ENCODE measurements at places on chromosomes 4 and X.

DNA sequence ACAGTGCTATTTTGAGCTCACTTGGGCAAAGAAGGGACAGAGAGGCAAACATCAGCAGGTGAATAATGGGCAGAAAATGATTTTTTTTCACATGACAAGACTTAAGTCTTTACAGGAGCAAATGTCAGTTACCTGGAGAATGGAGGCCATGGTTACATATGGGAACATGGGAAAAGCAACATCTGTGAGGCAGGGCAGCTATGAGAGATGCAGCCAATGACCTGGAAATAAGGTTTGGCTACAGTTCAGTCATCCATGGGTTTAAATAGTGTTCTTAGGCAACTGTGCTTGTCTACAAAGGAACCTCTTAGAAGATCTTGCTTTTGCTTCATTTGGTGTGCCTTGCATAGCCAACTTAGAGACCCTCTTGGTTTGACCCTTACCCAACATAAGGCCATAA is 490.2 kb upstream of the LCORL start:
- no peak for DNase-seq

GRCh38 chr4:1453731-1454130 is 47.5 kb upstream of the NKX1-1 start:
- no peak for DNase-seq

DNA sequence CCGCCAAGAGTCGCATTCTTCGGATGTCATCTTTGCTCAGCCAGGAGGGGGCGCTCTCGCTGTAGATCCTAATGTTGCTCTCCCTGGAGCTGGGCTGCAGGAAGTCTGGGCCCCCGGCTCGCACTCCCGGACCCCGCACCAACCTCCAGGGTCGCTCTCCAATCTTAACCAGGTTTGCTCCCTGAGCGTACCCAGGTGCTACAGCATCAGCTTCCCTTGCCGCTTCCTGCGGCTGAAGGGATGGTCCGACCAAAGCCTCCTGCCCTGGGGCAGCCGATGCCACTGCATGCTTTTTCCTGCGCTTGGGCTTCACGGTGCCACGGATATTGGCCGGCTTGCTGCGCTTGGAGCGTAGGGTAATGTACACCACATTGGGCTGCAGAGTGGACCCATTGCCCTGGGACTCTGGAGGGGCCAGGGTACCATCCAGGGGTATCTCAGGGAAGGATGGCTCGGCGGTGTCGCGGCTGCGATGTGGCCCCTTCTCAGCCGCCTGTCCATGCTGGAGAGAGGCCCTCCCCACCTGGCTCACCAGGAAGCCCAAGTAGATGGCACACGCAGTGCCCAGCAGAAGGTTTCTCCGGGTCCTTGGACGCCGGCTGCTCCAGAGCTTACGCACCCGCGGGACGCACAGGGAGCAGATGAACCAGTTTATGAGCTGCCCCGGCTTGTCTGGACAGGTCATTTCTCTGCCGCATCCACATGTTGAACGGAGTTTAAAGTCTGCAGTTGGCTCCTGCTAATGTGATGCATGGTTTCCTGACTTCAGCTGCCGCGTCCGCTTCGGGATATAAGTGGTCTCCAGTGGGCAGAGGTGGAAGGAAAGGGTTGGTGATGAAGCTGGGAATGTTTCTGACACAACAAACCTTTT is 1.9 kb downstream of the GASK1B start:
- peak; percentile 29 for DNase-seq

GRCh38 chr4:17033768-17034181 is 135.3 kb upstream of the LDB2 start:
- DNase-seq, result no peak

DNA sequence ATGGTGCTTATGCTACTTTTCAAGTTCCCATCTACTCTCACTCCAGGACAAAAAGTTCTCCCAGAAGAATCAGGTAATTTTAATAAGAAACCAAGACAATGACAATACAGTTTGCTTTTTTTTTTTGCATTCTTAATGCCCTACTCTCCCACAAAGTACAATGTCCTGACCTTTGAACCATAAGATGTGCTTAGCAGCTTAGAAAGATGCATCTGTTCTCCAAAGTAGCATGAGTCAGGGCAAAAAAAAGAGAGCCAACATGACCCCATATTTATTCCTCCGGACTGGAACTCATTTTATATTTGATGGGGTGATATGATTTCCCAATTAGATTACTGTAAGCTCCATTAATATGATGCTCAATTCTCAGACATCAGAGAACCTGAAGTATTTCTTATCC is 16.5 kb upstream of the PDCL2 start:
- no peak for DNase-seq

GRCh38 chr4:90317785-90318184 is 190.6 kb downstream of the CCSER1 start:
- no peak for DNase-seq

- DNase-seq, result no peak
Observed at GRCh38 chr4:53633608-53634007, 42.3 kb upstream of the LNX1 start.
